ENCODE measurements at places on chromosomes 2 and 18.

DNA sequence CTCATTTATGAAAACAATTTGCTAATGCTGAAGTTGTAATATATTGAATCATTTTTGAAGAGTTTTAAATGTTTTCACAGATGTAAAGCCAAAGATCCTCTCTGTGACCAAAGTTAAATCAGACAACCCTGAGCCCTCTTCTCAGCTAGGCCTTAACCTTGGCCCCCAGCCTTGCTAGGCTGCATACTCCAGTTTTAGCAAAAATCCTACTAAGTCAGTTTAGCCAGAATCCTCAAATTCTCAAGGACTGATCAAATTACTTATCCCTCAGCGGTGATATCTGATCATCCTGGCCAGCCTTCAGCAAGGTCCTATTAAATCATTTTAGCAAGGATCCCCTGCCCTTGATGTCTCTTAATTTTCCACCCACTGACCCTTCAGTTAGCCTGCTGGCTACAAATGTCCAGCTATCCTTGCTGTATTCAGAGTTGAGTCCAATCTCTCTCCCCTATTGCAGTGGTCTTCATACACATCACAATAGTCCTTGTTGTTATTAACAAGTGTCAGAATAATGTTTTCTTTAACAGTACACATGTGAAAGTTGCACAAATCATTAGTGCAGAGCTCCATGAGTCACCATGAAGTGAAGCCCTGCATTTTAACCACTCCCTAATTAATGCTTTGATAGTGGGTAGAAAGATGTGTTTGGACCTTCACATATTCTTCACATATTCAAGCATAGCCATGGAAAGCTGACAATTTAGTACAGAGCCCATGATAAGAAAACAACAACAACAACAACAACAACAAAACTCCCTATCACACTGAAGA lies 206.4 kb downstream of the NBAS start:
- DNase-seq = no peak

DNA sequence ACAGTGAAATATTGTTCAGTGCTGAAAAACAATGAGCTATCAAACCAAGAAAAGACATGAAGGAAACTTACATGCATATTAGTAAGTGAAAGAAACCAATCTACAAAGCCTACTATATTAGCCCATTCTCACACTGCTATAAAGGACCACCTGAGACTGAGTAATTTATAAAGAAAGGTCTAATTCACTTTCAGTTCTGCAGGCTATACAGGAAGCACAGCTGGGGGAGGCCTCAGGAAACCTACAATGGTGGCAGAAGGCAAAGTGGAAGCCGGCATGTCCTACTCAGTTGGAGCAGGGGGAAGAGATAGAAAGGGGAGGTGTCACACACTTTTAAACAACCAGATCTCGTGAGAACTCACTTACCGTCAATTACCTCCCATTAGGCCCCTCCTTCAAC lies 232.1 kb downstream of the TMX3 start:
- no peak for DNase-seq

DNA sequence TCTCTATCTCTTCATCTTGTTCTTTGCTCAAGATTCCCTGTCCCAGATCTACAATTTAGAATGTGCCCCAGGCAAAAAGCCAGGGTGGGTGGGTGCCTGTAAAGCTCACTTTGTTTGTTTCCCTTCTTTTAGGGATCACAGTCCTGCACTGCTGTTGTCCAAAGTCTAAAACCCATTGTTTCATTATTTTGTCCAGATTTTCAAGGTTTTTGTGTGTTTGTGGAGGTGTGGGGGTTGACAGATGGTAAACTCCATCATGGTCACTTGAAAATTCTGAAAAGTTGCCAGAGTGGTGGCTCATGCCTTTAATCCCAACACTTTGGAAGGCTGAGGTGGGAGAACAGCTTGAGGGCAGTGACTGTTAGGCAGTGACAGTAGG lies 41.5 kb downstream of the YES1 start:
- DNase-seq = no peak

DNA sequence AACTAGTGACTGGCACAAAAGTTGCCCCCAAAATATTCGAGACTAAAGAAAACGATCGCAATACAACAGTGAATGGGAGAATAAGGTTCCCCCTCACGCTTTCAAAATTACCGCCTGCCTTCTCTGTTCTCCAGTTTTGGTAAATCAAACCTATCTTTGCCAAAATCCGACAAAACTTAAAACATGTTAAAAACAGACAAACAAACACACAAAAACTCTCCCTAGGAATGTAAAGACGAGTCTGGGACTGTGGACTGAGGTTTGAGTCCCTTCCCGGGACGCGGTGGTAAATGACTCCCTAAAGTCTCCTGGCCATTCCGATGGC lies 435 bp upstream of the IMPACT start:
- no peak for DNase-seq

DNA sequence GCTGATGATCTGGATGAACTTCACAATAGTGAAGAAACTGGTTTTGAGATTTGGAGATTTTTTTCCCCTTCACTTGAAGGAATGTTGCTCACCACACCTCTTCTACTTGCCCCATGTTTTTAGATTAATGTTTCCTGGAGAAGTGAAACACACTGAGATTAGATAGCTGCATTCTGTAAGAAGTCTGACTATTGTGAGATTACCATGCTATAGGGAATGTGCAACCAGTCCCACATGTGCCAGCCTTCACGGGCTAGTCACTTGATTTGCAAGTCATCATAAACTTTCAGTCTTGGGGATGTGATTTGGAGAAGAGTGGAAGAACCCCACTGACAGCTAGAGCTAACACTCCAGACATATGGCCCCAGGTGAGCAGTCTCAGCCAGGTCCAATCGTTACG lies 7.4 kb upstream of the CCNYL1 start:
- DNase-seq = no peak

- DNase-seq = peak; percentile 94
Measured at GRCh38 chr2:63827749-63828148, 13.9 kb upstream of the UGP2 start.

- DNase-seq = no peak
Measured at GRCh38 chr2:224308272-224308911, 93.5 kb downstream of the FAM124B start.

DNA sequence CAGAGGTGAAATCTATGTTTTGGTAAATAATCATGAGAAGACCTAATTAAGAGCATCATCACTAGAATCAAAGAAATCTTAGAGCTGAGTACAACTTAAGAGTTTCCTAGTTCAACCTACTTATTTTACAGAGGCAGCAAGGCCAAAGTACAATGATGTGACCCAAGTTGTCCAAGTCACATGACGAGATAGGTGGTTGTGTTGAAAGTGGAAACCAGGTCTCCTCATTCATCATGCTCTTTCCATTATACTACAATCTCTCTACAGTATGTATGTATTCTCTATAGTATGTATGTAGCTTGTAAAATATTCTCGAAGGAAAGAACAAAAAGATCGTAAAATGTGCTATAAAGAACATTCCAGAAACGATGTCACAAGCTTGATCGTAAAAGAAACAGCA lies 895.0 kb upstream of the FSHR start:
- no peak for DNase-seq

- no peak for DNase-seq
Measured at GRCh38 chr2:10216677-10217488, 85.8 kb upstream of the HPCAL1 start.

DNA sequence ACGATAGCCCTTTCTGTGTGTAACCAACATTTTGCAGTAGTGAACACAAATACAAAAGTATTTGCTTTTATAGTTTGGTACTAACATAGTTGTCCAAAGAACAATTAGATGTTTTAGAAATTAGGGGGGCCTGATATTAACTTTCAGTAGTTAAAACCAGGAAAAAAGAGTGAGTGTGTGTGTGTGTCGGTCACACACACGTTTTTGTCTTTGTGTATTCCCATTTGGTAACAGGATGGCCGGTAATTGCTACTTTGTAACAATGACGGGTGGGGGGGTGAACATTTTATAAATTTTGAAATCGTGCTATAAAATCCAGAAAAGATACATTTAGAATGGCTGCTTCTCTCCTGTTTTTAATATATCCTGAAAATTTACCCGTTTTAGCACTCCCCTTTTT lies 1.5 kb downstream of the PPIG start:
- DNase-seq = no peak

- no peak for DNase-seq
Measured at GRCh38 chr2:222926915-222927314, 66.1 kb downstream of the ACSL3 start.

DNA sequence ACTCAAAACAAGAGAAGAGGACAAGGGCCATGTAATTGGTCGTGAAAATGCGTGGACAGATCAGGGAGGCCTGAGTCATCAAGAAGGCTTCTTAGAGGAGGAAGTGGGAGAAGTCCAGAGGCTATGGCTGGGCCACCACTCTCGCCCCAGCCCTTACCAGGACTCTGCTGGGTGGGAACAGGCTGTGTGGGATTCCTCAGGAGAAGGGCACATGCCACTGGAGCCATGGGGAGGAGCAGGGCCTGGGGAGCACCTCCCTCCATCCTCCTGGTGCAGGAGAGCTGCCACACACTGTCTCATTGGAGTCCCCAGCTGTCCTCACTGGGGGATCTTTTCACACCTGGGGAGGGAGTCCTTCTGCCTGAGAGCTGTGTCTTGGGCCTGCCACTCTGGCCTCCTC lies 9.4 kb upstream of the RALB start:
- peak; percentile 25 for DNase-seq

GRCh38 chr2:1677821-1678165 lies 66.5 kb downstream of the PXDN start:
- no peak for DNase-seq
